ENCODE measurements at places on chromosomes 5 and 9.
A peak's percentile ranks its signal among the peaks of the same experiment; 100 is the strongest.

- no peak for DNase-seq
These were observed 171.7 kb downstream of the ATPSCKMT start for GRCh38 chr5:10077791-10078545.

GRCh38 chr5:132526290-132526973 lies 16.9 kb downstream of the IL5 start:
- DNase-seq, result peak; percentile 19

DNA sequence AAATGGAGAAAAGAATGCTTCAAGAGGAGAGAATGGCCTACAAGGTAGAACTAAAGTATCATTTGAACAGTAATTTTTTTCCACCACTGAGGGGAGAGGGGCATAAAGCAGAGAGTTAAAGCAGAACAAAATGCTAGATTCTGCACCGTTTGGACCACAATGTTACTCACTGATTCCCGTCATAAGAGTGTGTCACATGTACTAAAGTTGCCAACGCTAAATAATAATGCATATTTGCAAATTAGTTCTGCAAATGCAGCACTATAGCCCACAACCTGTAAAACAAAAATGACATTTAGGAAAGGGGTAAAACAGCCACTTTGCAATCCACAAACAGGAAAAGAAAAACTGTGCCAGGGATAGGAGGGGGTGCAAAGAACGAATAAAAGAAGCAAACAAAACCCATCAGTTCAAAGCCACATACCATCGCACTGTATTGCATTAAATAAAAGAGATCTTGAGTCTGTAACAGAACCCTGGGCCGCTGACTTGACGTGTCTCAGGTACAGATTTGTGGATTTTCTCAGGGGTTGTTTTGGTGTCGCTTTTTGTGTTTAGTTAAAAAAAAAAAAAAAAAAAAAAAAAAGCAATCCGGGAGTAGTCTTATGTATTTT lies 7.7 kb upstream of the NFIB start:
- DNase-seq, result no peak

GRCh38 chr9:137742698-137743097 lies 123.9 kb downstream of the EHMT1 start:
- no peak for DNase-seq

GRCh38 chr5:8641786-8642505 lies 773.0 kb downstream of the MTRR start:
- no peak for DNase-seq

Measured in stimulated activated CD4-positive, alpha-beta T cell treated with anti-CD3 and anti-CD28 coated beads, Interleukin-4, amount 100 ng/mL, for 4 hours (primary cell).